ENCODE measurements at places on chromosomes 1 and 21.
A peak's percentile ranks its signal among the peaks of the same experiment; 100 is the strongest.

GRCh38 chr1:51115714-51116404 lies 13.8 kb downstream of the C1orf185 start:
- DNase-seq, result no peak

GRCh38 chr21:37220433-37220980 lies 46.6 kb downstream of the VPS26C start:
- DNase-seq, result peak; percentile 67

- DNase-seq, result no peak
Observed at GRCh38 chr1:155125946-155126555, 1.6 kb upstream of the EFNA1 start.

DNA sequence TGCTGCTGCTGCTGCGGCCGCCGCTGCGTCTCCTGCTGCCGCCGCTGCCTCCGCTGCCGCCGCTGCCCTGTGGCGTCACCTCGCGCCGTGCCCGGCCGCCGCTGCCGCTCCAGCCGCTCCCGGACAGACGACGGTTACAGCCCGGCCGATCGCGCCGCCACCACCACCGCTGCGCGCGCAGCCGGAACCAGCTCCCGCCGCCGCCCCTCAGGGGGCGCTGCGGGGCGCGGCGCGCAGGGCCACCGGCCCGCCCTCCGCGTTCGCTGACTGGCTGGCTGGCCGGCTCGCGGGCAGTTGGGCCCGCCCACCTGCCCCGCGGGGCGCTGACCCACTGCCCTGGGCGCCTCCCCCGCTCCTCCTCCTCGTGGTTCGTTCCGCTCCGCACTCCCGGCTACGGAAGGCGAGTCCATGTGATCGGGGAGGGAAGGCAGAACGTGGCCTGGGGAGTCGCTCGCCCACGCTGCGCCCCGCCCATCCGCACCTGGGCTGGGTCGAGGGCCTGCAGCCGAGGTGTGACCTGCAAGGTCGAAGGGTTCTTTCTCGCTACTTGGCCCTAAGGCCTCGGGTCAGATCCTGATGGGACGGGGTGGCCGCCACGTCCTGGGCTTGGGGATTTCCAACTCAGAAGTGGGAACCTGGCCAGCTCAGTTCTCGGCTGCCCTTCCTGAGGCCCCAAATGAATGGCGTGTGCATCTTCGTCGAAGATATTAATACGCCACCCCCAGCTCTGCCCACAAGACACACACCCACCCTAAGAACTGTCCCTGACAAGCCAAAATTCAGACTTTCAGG lies at the start of gene PTP4A2:
PTP4A2 (minus strand) TSS at position 185 of the 792 bp plus-strand sequence. CDS start 19,303 bp downstream, outside the sequence.
- DNase-seq, result peak; percentile 81
